IPS DF 6.9 (cell line): ENCODE measurements at places on chromosomes 2 and 18.
A peak's percentile ranks its signal among the peaks of the same experiment; 100 is the strongest.

- DNase-seq = no peak
These were observed 20.3 kb downstream of the RASGRP3 start for GRCh38 chr2:33496726-33497125.

DNA sequence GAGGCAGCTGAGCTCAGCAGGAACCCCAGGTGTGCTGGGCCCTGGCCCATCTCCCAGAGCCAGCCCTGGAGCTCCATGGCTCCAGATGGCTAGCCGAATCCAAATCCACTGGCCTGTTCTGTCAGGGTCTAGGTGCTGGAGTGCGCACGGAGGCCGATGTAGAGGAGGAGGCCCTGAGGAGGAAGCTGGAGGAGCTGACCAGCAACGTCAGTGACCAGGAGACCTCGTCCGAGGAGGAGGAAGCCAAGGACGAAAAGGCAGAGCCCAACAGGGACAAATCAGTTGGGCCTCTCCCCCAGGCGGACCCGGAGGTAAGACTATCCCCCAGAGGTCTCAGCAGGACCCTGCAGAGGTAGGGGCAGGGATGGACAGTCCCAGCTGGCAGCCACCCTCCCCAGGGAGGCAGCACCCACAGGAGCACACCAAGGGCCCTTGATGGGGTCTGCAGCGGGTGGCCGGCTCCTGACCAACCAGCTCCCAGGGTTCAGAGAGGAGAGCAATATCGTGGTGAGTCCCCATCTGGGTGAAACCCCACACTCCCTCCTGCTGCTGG lies 26.1 kb upstream of the PRLH start:
- DNase-seq = no peak

GRCh38 chr2:135820003-135820618 lies 16.9 kb downstream of the LCT start:
- DNase-seq = no peak

DNA sequence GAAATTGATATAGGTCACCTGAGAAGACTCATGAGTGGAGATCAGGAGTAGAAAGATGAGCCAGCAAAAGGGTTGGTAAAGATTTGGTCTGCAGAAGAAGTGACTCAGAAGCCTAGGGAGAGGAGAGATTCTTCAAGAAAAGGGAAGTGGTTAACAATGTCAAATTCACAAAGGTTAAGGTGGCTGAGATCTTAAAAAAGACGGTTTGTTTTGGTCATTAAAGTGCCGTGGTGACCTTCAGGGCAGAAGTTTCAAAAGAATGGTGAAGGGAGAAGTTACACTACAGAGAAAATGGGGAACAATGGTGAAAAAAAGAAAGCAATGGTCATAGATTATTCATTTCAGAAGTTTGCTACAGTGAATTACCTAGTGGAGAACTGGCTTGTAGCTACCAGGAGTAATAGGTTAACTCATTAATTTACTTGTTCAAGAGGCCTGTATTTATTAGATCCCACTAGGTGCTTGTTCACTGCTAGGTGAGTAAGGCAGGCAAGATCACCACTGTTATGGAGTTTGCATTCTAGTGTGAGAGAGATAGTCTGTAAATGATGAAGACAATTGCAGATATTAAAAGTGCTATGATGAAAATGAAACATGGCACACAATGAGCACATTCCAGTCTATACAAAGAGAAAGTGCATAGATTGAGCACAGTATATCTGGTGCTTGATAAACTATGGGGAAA lies 43.0 kb downstream of the FBXO48 start:
- DNase-seq = no peak

DNA sequence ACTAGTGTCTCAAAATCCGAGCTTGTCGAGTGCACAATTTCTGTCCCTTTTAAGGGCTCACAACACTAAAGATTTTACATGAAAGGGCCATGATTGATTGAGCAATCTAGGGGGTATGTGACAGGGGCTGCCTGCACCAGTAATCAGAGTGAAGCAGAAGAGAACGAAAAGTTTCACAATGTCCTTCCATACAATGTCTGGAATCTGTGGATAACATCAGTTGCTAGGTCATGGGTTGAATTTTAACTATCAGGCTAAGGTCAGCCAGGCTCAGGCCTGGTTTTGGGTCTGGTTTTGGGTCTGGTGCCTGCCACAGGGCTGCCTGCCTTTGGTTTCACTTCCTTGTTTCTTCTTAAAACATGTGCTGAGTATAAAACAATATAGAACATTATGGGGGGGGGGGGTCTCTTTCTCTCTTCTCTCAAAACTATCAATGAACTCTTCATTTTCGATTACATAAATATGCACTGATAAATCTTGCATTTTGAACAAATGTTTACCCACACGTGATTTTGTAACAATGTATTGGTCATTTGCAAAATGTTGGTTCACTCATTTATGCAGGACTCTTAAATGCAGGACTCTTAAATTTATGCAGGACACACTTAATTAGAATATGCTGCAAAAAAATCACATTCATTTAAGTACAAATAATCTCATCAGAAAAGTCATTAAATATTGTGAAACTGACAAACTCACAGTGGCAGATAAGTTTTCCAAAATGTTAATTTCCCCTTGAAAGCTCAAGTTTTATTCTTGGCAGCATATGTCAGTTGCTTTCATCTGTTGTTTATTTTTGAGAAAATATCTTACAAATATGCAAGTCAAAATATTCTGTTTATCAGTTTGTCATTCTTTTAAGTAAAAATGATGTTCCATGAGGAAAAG lies 290.5 kb upstream of the KYNU start:
- no peak for DNase-seq

GRCh38 chr2:216645636-216645950 lies 12.4 kb downstream of the IGFBP2 start:
- no peak for DNase-seq

GRCh38 chr2:213422211-213422610 lies 137.9 kb downstream of the SPAG16 start:
- DNase-seq = no peak

- no peak for DNase-seq
These were observed 274.5 kb upstream of the PXDN start for GRCh38 chr2:2018713-2019410.

DNA sequence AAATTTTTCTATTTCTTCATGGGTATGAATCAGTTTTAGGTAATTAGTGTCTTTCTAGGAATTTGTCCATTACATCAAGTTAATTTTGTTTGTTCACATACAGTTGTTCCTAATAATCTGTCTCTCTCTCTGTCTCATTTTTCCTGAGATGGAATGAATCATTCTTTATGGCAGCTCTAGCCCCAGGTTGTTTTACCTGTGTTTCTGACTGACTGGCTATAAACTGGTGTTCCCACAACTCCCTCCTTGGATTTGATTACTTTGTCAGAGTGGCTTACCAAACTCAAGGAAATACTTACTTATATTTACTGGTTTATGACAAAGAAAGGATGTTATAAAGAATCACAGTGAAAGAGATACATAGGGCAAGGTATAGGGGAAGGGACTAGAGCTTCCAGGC lies 15.1 kb downstream of the ADNP2 start:
- DNase-seq = no peak

GRCh38 chr2:224971214-224971613 lies 71.1 kb downstream of the DOCK10 start:
- DNase-seq = peak; percentile 43

GRCh38 chr2:56449002-56449431 lies 265.2 kb downstream of the CCDC85A start:
- no peak for DNase-seq

DNA sequence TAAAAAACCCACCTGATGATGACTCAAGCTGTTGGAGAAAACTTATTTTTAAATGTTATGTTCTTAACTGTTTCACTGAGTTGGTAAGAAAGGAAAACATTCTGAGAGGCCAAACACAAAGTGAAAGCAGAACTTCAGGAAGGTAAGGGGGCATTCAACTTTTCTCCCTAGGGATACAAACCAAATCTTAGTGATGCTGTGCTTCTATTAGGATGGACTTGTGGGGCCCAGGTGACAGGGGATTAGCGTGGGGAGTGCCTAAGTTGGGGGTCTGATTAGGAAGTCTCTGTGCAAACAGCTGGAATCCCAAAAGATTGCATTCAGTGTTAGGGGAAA lies 18.5 kb downstream of the PDCL3 start:
- no peak for DNase-seq

DNA sequence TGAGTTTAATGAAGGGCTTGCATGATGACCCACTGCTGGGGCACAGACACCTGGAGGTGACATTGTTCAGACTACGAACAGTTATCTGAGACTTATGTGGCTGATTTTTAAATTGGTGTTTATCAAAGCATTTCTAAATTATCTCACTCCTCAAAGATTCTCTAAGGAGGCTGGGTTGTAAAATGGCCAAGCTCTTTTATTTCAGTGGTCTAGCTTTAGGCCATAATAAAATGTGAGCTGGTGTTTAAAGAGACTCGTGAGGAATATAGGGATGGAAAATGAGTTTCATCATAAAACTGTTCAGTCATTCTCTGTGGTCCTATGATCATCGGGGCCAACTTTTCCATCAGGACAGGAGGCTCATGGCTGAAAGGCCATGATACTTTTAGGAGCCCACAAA lies 93.4 kb downstream of the SPP2 start:
- DNase-seq = no peak

DNA sequence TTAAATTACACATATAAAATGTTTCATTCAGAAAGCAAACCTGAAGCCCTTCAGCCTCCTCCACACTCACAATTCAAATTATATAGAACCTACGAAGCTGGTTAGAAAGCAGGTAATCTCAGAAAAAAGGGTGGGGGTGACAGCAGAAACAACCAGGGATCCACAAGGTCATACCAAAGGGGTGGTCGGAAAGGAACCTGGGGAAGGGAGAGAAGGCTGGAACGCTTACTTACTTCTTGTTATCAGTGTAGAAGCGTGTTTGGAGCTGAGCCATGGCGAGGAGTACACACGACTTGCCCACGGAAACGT lies 316 bp downstream of the WDR12 start:
- DNase-seq = no peak

GRCh38 chr2:5188636-5189035 lies 503.5 kb upstream of the SOX11 start:
- DNase-seq = no peak

- DNase-seq = peak; percentile 74
These were observed 27.7 kb upstream of the MAPRE3 start for GRCh38 chr2:26942543-26943295.

- DNase-seq = no peak
These were observed 101.0 kb downstream of the TTC32 start for GRCh38 chr2:19800796-19801195.

GRCh38 chr2:159202568-159203071 lies 83.9 kb downstream of the WDSUB1 start:
- no peak for DNase-seq

- DNase-seq = no peak
These were observed 94.3 kb downstream of the IRS1 start for GRCh38 chr2:226705133-226705886.

DNA sequence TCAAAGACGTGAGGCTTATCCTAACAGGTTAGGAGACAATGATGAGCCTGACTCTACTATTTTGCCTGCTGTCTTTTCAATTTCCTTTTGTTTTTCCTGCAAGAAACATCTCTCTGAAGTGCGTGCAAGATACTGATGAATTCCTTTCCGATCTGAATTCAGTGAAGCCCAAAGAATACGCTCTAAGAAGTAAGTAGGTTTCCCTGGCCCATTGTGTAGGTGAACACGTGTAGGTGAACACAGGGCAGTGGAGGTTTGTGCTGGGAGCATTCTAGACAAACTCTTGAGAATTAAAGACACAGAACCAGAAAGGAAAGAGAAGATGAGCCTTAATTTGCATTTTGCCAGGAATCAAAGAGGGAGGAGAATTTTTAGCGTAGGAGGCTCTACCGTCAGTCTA lies 132.0 kb downstream of the ZNF532 start:
- DNase-seq = no peak

DNA sequence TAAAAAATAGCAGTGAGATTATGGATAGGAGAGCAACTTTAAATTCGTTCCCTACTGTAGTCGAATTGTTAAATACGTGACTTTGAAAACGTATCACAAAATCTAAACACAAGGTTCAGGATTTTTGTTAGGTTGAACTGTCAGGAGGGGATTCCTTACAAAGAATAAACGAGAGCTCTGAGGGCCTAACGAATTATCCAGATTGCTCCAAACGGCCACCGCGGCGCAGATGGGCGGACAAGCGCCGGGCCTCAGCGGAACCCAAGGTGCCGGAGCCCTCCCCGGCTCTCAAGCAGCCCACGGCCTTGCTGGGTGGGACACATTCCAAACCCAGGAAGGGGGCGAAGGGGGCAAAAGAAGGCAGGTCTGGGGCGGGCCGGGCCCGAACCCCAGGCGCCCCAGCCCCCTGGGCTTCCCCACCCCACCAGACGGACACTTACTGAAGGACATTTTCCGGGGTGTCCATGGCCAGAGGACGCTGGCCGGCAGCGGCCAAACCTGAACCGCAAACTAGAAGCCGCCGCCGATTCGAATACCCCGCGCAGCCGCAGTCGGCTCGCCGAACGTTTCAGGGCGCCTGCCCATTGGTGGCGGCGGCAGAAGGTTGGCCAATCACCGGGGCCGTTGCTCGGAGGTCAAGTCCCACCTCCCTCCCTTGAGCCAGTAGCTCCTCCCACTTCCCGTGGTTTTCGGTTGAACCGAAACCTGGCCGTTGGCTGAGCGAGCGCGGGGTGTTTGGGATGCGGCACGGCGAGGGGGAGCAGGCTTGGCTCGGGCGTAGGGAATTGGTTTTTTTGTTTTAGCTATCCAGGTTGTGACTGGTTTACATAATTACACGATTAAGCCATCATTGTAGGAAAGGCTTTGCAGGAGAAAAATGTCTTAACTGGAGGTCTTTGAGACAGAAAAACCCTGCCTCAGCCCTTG lies at the start of gene BUB1:
TSS of gene BUB1 (minus strand) at position 534 of the 927 bp plus-strand sequence. CDS start at position 466, 68 bp downstream.
- peak; percentile 94 for DNase-seq

- no peak for DNase-seq
These were observed 42.7 kb upstream of the PELI1 start for GRCh38 chr2:64186699-64187605.

GRCh38 chr18:47558110-47558750 lies 306.8 kb upstream of the SKOR2 start:
- DNase-seq = no peak

GRCh38 chr2:112204411-112204810 lies 50.4 kb downstream of the ZC3H8 start:
- no peak for DNase-seq

DNA sequence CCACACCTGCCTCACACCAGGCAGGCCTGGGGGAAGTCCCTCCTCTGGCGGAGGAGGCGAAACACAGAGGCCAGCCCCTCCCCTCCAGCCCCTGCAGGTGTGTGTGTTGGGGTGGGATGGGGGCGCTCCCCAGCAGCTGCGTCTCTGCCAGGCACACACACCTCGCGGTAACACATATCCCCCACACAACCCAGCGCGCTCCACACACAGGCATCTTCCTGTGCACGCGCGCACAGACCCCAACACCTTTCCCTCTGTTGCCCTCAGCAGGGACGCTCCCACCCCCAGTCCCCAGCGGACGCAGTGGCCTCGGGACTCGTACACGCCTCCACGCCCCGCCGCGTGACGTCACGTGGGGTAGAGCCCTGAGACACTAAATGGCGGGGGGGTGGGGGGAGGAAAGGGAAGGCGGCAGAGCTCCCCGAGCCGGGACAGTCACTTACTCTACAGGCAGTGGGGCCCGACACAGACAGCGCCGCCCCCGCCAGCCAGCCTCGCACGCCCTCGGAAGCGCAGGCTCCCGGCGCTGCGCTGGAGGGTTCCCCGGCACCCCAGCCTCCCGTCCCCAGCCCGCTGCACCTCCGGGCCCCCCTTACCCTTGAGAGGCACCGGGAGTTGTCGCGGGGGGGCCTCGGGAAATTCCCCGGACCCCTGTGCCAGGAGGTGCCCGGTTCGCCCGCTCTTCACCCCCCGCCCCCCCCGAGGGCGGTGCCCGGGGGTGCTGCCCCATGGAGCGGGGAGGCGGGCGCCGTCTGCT lies at the start of gene WNT10A:
TSS of gene WNT10A (plus strand) at position 751 of the 757 bp plus-strand sequence. CDS start 144 bp downstream, outside the sequence.
- DNase-seq = no peak
